Cortex of kidney (tissue), 1 donor: ENCODE measurements at places on chromosomes 5 and 9.

DNA sequence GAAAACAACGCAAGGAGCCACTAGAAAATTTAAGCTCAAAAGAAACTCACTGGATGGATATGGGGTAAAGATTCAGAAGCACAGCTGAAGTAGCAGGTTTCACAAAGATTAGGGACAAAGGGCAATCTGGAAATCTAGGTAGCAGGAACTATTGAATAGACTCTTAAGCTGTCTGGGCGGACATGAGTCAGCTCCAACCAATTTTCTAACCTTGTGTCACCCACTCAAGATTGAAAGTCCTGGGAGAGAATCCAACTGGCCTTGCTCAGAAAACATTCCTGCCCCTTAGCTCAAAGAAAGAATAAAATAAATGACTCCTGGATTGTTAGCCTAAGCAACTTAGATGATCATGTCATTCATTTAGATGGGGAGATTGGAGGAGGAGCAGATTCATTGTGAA lies 69.2 kb downstream of the STK32A start:
- DNase-seq = no peak

- DNase-seq = no peak
Measured at GRCh38 chr9:118034701-118035100, 330.5 kb downstream of the TLR4 start.

- no peak for DNase-seq
Measured at GRCh38 chr9:113403646-113404045, 2.6 kb upstream of the ALAD start.

- DNase-seq = no peak
Measured at GRCh38 chr9:81389569-81389993, 299.8 kb downstream of the TLE1 start.

DNA sequence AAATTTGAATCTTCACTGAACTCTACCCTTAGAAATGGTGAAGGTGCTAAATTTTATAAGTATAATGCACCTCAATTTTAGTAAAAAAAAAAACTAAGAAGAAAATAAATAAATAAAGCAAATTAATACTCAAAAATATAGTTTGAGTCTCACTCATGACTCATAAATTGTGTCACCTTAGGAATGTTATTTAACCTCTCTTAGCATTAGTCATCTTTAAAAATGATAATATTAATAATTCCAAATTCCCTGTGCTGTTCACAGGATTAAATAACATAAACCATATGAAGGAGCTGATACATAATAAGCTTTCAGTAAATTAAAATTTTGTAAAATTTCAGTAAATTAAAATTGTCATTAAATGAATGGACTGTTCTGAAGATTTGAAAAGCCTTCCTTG lies 339.8 kb upstream of the RGMB start:
- DNase-seq = no peak

DNA sequence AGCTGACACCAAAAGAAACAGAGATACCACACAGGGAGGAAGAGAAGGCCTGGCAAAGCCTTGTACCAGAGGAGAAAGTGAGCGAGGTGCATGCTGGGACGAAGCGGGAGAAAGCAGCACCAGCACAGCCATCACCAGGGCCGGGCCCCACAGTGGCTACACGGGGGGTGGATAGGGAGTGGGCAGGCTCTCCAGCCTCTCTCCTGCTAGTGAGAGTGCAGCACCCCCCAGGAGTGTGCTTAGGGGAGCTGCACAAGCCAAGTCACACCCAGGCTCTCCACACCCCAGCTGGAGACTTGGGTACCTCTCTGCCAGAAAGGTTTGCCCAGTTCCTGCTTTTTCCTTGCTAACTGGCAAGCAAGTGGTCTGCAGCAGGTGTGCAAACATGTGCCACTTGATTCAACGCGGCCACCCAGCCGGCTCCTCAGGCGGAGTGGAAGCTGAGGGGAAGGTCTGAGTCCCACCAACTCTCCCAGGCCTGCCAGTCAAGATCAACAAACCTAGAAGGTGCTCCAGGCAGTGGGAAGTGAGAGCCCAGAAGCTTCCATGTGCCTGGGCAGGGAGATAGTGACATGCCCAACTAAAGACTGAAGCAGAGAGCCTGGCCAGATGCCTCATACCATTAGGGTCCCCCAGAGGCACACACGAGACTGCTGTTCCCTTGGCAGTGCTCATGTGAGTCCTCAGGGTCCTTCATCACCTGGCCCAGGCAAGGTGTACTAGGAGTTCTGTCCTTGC lies 39.9 kb downstream of the BICD2 start:
- no peak for DNase-seq
